Left colon (tissue), 2 donors: ENCODE measurements at places on chromosomes 13 and 19. TPM values are rescaled to one million over a fixed set of nuclear protein-coding genes. Genes with fewer than 3 reads are reported as not detected.

Gene C5AR1
- 5.0 TPM for total RNA-seq

DNA sequence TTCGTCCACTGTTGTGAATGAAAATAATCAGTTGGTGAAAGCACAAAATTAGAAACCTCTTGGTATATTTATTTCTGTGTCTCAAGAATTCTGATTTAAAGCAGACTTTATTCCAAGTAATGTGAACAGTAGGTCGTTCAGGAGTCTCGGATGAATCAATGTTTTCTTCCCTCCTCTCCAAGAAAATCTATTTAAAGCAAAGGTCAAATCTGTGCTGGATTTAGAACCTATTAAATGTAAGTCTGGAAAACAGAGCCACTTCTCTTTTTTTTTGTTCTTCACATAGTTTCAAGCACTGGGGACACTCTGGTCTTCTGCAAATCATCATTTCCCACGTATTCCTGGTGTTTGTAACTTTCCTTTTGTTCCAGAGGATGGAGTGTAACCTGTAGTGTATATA lies 312.7 kb downstream of the ATP8A2 start:
- DNase-seq: no peak

GRCh38 chr13:38543561-38543960 lies 143.3 kb upstream of the FREM2 start:
- DNase-seq: no peak

DNA sequence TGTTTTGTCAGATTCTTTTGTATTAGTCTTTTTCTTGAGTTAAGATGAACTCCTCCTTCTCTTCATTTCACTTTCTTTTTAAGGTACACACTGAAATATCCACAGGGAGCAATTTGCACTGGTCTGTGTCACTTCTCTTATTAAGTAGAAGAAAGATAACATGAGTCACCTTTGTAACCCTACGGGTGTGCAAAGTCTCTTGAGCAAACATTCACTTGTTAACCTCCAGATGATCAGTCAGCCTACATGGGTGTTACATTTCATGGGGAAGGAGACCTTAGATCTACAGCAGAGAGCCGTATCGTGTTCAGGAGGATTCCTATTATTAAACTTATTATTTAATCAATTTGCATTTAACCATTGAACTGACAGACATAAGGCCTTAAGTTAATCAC lies 5.1 kb downstream of the ZNF507 start:
- DNase-seq: no peak

GRCh38 chr13:80973721-80974120 lies 632.8 kb upstream of the SPRY2 start:
- no peak for DNase-seq

DNA sequence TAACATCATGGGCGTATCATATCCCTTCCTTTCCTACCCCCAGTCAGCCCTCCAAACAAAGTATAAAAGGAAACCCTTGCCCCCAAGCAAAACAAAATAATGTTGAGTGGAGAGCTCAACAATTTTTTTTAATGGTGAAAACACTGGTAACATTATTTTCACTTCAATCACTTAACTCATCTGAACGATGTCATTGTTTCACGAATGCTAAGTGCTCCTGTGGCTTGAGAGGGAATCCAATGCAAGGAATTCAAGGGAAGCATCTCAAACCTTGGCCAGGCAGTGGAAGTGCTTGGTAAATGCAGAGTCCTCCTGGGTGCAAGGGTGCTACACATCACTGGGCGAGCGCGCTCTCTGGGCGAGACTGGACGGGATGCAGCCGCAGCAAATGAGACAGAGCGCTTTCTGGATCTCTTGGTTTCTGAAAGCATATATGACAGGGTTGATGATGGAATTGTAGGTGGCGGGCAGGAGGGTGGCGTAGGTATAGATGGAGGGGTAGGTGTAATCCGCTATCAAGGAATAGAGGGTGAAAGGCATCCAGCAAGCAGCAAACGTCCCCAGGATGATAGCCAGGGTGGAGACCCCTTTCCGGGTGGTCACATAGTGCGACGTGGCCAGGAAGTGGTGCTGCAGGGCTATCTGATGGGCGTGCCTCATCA lies 2.0 kb downstream of the GPR12 start:
- no peak for DNase-seq

Gene KISS1R
- not detected for total RNA-seq

Gene MATK
- total RNA-seq: 1.5 TPM

Gene ZNF99
- total RNA-seq: not detected

- no peak for DNase-seq
Measured at GRCh38 chr19:28864024-28864503, 348.9 kb downstream of the UQCRFS1 start.

- no peak for DNase-seq
Measured at GRCh38 chr13:39967199-39967959, 311.9 kb downstream of the COG6 start.

Gene STK11
- 91.8 TPM for total RNA-seq

Gene TMIGD2
- 0.85 TPM for total RNA-seq

DNA sequence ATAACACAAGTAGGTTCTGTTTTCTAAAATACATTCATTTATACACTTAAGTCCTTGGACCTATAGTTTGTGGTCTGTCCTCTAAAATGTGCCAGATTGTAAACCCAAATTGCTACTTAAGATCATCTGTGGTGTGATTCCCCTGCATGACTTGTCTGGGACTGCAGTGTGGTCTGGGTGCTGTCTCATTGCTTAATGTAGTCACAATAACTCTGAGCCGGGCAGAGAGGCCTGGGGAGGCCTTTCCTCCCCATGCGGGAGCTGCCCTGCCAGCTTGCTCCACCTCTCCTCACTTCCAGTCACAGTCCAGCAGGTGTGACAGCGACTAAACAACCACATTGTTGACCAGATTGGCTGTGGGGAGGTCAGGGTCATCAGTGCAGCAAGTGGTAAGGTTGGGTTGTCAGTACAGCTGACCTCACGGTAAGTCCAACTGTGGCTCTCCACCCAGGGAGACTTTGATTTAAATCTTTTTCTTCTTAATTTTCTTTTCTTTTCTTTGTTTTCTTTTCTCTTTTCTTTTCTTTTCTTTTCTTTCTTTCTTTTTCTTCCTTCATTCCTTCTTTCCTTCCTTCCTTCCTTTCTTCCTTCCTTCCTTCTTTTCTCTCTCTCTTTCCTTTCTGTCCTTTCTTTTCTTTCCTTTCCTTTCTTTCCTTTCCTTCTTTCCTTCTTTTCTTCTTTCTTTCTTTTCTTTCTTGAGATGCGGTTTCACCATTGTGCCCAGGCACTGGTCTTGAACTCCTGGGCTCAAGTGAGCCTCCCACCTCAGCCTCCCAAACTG lies 4.4 kb upstream of the TUBA3C start:
- DNase-seq: no peak

GRCh38 chr13:25827831-25828465 lies 223.9 kb downstream of the SHISA2 start:
- no peak for DNase-seq

GRCh38 chr13:105878119-105878700 lies 657.3 kb downstream of the EFNB2 start:
- DNase-seq: no peak

Gene CEBPA
- 73.5 TPM for total RNA-seq

DNA sequence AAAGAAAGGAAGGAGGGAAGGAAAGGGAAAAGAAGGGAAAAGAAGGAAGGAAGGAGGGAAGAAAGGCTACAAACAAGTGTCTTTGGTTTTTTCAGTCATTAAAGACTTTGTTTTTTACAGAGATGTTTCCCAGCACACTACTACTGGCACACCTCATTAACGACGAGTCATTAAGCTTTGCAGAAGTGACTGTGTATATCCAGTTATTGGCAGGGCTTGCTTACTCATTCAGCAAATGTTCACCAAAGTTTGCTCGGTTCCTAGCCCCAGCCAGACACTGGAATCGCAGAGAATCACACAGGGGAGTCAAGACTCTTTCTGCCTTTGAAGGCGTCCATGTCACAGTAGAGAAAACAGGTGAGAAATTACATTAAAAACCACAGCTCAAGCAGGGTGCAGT lies 4.3 kb downstream of the NLRP12 start:
- no peak for DNase-seq

DNA sequence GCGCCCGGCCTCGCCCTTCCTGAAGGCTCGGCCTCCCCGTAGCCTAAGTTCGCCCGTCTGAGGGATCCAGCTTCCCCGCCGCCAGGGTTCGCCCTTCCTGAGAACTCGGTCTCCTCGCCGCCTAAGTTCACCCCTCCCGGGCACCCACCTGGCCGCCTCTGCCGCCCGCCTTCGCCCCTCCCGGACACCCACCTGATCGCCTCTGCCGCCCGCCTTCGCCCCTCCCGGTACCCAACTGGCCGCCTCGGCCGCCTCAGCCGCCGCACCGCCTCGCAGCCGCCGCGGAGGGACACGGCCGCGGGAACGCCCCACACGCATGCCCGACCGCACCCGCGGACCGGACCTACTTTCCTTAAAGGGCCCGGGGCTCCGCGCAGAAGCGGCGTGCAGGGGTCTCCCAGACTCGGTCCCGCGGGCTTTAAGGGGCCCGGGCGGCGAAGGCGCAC lies at the start of gene MOB3A:
Gene MOB3A (minus strand): TSS at position 293 of the 446 bp plus-strand sequence. CDS start 17,766 bp downstream, outside the sequence.
- DNase-seq: peak; percentile 92

Gene ATCAY
- total RNA-seq: 0.28 TPM

GRCh38 chr19:5091684-5092480 lies 123.0 kb downstream of the KDM4B start:
- DNase-seq: no peak

Gene GAS6
- 125 TPM for total RNA-seq

GRCh38 chr13:111895896-111896821 lies 170.8 kb upstream of the SOX1 start:
- DNase-seq: no peak

Gene DPF1
- not detected for total RNA-seq

Gene CYP4F12
- total RNA-seq: 93.3 TPM
